Caco-2 (cell line): ENCODE measurements at places on chromosomes 7 and 10. TPM values are rescaled to one million over a fixed set of nuclear protein-coding genes. Genes with fewer than 3 reads are reported as not detected.

CYP3A4 gene
- not detected in 2 replicates for total RNA-seq

- no peaks in the 10 kb centered on the region; the same call in 1 of the 2 replicates for H3K27me3 ChIP-seq
- H3K4me3 ChIP-seq = no peak overlapping the region
- H3K4me1 ChIP-seq = peaks cover 45% of the 10 kb centered on the region
These were observed 4.1 kb upstream of the PLAU start for GRCh38 chr10:73906524-73907447.

- H3K36me3 ChIP-seq = no peaks in the 10 kb centered on the region
- no peak overlapping the region for H3K27ac ChIP-seq
- H3K4me1 ChIP-seq = no peaks in the 10 kb centered on the region
- DNase-seq = no peak
These were observed 207.4 kb downstream of the DNAJB6 start for GRCh38 chr7:157544226-157544625.

DNA sequence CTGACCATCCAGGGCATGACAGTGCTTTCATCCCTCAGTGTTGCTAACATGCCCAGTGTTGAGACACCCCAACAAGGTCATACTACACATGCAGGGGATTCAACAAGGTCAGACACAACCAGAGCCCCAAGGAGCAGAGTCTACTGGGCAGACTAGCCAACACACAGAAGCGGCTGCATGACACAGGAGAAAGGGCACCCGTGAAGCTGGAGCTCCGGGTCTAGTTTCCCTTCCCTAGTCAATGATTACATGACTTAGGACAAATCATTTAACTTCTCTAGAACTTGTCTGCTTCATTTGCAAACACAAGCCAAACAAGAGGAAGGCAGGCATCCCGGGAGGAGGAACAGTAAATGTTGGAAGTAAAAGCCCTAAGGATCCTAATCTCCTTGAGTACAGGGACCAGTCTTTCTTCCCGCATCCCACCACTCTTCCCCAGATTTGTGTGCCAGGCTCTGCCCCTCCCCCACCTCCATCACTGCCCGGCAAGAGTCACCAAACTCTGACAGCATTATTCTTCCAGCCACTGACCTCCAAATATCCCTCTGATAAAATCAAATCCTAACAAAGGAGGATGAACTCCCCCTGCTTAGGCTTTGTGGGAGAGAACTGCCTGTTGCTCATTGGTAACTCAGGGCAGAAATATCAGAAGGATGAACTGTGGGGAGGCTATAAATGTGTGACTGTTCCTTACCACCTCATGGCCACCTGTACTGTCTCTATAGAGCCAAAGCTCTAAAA is 104.3 kb downstream of the KCNMA1 start:
- no peaks in the 10 kb centered on the region for H3K36me3 ChIP-seq
- no peak overlapping the region for H3K4me3 ChIP-seq
- no peaks in the 10 kb centered on the region; the same call in 1 of the 2 replicates for H3K4me1 ChIP-seq
- DNase-seq = no peak
- H3K27me3 ChIP-seq = no peaks in the 10 kb centered on the region

GRCh38 chr10:23001901-23002516 is 74.2 kb downstream of the ARMC3 start:
- no peaks in the 10 kb centered on the region for H3K36me3 ChIP-seq
- H3K27me3 ChIP-seq = no peaks in the 10 kb centered on the region
- no peak for DNase-seq
- H3K4me1 ChIP-seq = no peaks in the 10 kb centered on the region

CABCOCO1 gene
- total RNA-seq = not detected in 2 replicates

DNA sequence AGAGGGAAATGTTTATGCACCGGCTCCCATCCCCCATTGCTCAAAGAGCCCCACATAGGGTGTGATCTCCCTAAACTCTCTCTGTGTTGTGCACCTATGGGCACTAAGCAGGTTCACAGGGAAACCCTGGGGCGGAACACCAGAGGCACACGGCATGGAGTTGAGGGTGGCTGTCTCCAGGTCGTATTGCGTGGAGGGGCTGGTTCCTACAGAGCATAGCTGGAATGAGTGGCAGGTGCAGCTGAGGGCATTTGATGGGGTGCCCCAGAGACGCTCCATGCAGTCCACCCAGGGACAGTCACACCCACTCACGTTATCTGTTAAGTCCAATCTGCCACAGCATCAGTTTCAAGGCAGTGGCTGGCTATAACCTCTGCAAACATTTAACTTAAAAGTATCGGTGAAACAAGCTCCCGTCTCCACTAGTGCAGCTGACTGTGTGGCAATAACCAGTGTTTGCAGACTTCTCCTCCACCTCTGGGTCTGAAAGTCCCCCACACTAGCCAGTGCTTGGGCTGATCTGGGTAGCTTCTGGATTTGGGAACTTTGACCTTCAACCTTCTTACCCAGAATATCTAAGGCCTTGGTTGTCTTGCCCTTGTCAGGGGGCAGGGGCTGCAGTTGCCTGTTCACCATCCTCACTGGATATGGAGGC is 249.2 kb upstream of the ZNF32 start:
- H3K27me3 ChIP-seq = no peaks in the 10 kb centered on the region
- no peaks in the 10 kb centered on the region for H3K4me1 ChIP-seq
- no peak overlapping the region for H3K27ac ChIP-seq
- no peaks in the 10 kb centered on the region for H3K36me3 ChIP-seq
- H3K4me3 ChIP-seq = no peak overlapping the region
- no peak for DNase-seq

GRCh38 chr7:83976302-83976701 is 218.3 kb downstream of the SEMA3A start:
- H3K4me3 ChIP-seq = no peak overlapping the region
- H3K36me3 ChIP-seq = peaks cover 1% of the 10 kb centered on the region
- H3K27me3 ChIP-seq = no peaks in the 10 kb centered on the region

GRCh38 chr7:44278451-44279161 is 46.8 kb downstream of the CAMK2B start:
- H3K27ac ChIP-seq = no peak overlapping the region
- H3K36me3 ChIP-seq = no peaks in the 10 kb centered on the region
- H3K4me1 ChIP-seq = no peaks in the 10 kb centered on the region

- H3K4me3 ChIP-seq = no peak overlapping the region
- no peaks in the 10 kb centered on the region for H3K36me3 ChIP-seq
- no peaks in the 10 kb centered on the region for H3K27me3 ChIP-seq
- no peak overlapping the region for H3K27ac ChIP-seq
These were observed 5.6 kb upstream of the PKD1L1 start for GRCh38 chr7:47953822-47954221.

- H3K4me3 ChIP-seq = no peak overlapping the region
- no peak for DNase-seq
- no peaks in the 10 kb centered on the region for H3K4me1 ChIP-seq
- no peaks in the 10 kb centered on the region for H3K36me3 ChIP-seq
- no peak overlapping the region for H3K27ac ChIP-seq
These were observed 81.2 kb downstream of the RAMP3 start for GRCh38 chr7:45238806-45239205.

ABCC2 gene
- 128 and 129 TPM in 2 replicates for total RNA-seq

DNA sequence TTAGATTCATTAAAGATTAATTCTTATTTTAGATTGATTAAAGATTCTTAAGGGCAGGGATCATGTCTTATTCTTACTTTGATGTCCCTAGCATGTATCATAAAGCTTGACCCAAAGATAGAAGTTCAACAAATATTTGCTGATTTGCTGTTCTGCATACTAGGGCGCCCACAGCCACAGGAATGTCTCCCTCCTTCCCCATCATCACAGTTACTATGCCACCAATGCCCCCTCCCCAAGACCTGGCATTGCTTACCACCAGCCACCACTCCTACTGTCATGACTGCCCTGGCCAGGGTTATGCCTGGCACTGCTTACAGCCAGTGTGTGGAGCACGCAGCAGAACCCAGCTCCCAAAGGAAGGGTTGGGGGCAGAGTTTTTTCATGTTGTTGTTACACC is 86.7 kb upstream of the AGK start:
- H3K4me3 ChIP-seq = no peak overlapping the region
- H3K36me3 ChIP-seq = no peaks in the 10 kb centered on the region
- no peak for DNase-seq
- no peaks in the 10 kb centered on the region for H3K4me1 ChIP-seq
- no peaks in the 10 kb centered on the region; the same call in 1 of the 2 replicates for H3K27me3 ChIP-seq

- no peak overlapping the region for H3K27ac ChIP-seq
- no peak overlapping the region for H3K4me3 ChIP-seq
- H3K36me3 ChIP-seq = no peaks in the 10 kb centered on the region
- no peak for DNase-seq
- H3K4me1 ChIP-seq = peaks cover 6% of the 10 kb centered on the region
- H3K27me3 ChIP-seq = no peaks in the 10 kb centered on the region; the same call in 1 of the 2 replicates
These were observed 32.5 kb downstream of the PDE1C start for GRCh38 chr7:32037650-32038198.

DNA sequence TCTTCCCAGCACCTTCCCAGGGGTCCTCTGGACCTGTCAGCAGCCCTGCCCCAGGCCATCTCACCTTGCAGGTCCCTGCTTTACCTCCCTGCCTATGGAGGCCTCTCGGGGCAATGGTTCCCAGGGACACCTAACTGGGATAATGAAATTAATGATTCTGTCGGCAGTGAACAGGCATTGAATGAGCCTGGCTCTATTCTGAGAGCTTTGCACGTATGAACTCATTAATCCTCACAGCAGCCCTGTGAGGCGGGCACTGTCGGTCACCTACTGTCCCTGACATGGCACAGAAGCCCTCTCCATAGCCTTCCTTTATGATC is 22.9 kb downstream of the ADCYAP1R1 start:
- no peak overlapping the region for H3K27ac ChIP-seq
- H3K4me3 ChIP-seq = no peak overlapping the region
- no peaks in the 10 kb centered on the region for H3K36me3 ChIP-seq

DNA sequence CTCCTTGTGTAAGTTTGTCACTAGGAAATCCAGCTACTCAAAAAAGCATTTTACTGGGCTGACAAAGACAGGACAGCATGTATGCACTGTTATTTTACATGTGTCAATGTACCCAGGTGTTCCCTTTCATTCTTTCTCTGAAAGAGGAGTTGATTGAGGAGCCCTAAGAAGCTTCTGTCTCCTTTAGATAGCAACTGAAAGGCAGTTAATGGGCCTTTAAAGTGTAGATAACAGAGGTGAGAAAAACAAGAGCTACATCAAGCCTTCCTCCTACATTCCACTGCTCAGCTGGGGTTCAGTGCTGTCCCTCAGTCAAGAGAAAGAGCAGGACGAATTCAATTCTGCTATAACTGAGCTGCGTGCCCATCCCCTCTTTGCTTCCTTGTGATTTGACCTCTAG is 12.8 kb upstream of the WIPF3 start:
- DNase-seq = no peak
- H3K27me3 ChIP-seq = no peaks in the 10 kb centered on the region
- no peaks in the 10 kb centered on the region for H3K36me3 ChIP-seq
- no peak overlapping the region for H3K27ac ChIP-seq
- no peaks in the 10 kb centered on the region for H3K4me1 ChIP-seq
- no peak overlapping the region for H3K4me3 ChIP-seq

- no peaks in the 10 kb centered on the region for H3K36me3 ChIP-seq
- H3K27ac ChIP-seq = no peak overlapping the region
- no peaks in the 10 kb centered on the region for H3K27me3 ChIP-seq
- H3K4me3 ChIP-seq = no peak overlapping the region
- H3K4me1 ChIP-seq = no peaks in the 10 kb centered on the region
These were observed 62.1 kb downstream of the SDHAF3 start for GRCh38 chr7:97179454-97180104.

- DNase-seq = no peak
- no peaks in the 10 kb centered on the region for H3K27me3 ChIP-seq
- H3K4me1 ChIP-seq = peaks cover 15% of the 10 kb centered on the region
- no peak overlapping the region for H3K4me3 ChIP-seq
- no peaks in the 10 kb centered on the region; the same call in 1 of the 2 replicates for H3K36me3 ChIP-seq
These were observed 93.7 kb upstream of the RPA3 start for GRCh38 chr7:7812112-7812511.

DNA sequence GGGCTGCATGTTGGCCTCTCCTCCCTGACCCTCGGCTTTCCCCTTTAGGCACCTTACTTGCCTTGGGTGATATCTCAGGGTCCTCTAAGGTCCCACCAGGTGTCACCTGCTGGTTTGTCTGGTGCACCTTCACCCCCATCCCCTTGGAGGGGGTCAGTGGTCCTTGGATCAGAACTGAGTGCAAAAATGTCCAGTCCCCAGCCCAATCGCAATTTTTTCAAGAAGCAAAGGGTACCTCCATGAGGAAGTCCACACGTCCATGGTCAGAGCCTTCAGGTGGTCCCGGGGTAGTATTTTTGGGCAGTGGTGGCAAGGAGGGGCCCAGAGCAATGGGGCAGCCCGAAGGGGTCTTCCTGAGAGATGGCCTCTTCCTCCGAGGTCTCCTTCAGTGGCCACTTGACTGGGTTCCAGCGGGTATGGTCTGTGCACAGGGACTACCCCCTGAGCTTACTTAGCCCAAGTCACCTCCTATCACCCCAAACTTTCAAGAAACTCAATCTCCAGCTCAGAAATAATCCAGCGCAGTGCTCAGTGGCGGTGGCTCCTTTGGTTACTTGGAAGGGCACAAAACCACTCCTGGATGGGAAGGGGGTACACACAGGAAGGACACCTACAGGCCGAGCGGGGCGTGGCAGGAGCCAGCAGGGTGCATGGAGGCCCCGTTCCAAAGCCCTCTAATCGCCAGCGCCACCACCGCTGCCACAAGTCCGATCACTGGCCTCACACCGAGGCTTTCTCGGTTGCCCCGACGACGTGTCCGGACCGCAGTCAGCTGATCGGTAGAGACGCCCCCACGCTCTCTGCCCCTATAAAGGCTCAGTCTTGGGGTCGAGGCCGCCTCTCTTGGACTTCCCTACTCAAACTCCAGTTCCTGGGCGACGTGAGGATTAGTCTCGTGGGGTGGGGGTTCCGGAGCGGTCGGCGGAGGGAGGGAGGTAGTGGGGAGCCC is 4.5 kb downstream of the SAP25 start:
- DNase-seq = no peak
- H3K4me1 ChIP-seq = peaks cover 35% of the 10 kb centered on the region
- H3K27me3 ChIP-seq = no peaks in the 10 kb centered on the region
- no peaks in the 10 kb centered on the region; the same call in 1 of the 2 replicates for H3K36me3 ChIP-seq
- no peak overlapping the region for H3K4me3 ChIP-seq

BTBD16 gene
- total RNA-seq = not detected in 2 replicates

- H3K4me1 ChIP-seq = peaks cover 8% of the 10 kb centered on the region
- no peak overlapping the region for H3K27ac ChIP-seq
These were observed 45.0 kb downstream of the ARMH3 start for GRCh38 chr10:102010961-102011360.

DNA sequence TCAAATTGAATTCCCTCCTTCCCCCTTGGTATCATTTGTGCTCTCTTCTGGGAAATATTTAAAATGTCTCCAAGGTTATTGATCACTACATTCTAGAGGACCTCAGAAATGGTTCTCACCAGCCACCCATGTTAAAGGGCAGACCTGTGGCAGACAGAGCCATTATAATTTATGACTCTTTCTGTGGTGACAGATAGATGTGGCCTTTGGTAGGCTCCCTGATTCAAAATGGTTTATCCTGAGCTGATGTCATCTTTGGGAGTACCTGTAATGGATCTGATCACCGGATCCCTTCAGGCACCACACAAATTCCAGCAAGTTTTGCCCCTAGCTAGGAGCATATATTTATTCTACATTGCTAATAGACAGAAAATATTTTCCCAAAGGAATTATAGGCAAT is 267.5 kb downstream of the SDK1 start:
- no peaks in the 10 kb centered on the region for H3K27me3 ChIP-seq
- DNase-seq = no peak
- H3K4me1 ChIP-seq = no peaks in the 10 kb centered on the region

- peak within 1 kb of the TSS; percentile 73 for H3K27ac ChIP-seq
- peaks cover 47% of the 10 kb centered on the region for H3K4me1 ChIP-seq
- no peaks in the 10 kb centered on the region for H3K27me3 ChIP-seq
- no peaks in the 10 kb centered on the region for H3K36me3 ChIP-seq
- DNase-seq = peak; percentile 80
These were observed at the start of gene GSTO1 for GRCh38 chr10:104254493-104255310. Gene GSTO1 (plus strand): TSS chr10:104254892. CDS start chr10:104254929, 37 bp downstream.

SYPL1 gene
- 78.7 and 81.0 TPM in 2 replicates for total RNA-seq

FAM25C gene
- not detected in 2 replicates for total RNA-seq

GRCh38 chr7:137961200-137962177 is 40.4 kb downstream of the CREB3L2 start:
- no peak for DNase-seq
- H3K27ac ChIP-seq = peak overlapping the region; percentile 84
- H3K36me3 ChIP-seq = peaks cover 2% of the 10 kb centered on the region; the same call in 1 of the 2 replicates
- H3K4me3 ChIP-seq = no peak overlapping the region
